ENCODE measurements at places on chromosomes 2 and 18. TPM values are rescaled to one million over a fixed set of nuclear protein-coding genes. Genes with fewer than 3 reads are reported as not detected.

FHOD3 gene
- 0.14 TPM for total RNA-seq

DNA sequence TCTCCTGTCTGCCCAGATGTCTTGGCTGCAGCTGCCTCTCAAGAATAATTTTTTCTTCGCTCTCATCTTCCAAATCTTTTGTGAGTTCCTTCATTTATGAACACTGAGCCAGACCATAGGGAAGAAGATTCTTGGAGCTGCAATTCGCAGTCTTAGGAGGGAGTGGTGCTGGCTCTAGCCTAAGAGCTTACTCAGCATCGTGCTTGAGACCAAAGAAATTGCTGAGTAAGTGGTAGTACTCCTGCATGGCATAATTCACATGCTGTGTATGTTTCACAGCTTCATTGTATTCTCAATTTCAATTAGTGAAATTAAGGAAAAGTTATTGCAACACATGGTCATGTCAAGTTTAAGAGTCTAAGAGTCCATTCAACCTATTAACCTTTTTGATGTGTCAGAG is 771.7 kb downstream of the ADCYAP1 start:
- DNase-seq: no peak

DNA sequence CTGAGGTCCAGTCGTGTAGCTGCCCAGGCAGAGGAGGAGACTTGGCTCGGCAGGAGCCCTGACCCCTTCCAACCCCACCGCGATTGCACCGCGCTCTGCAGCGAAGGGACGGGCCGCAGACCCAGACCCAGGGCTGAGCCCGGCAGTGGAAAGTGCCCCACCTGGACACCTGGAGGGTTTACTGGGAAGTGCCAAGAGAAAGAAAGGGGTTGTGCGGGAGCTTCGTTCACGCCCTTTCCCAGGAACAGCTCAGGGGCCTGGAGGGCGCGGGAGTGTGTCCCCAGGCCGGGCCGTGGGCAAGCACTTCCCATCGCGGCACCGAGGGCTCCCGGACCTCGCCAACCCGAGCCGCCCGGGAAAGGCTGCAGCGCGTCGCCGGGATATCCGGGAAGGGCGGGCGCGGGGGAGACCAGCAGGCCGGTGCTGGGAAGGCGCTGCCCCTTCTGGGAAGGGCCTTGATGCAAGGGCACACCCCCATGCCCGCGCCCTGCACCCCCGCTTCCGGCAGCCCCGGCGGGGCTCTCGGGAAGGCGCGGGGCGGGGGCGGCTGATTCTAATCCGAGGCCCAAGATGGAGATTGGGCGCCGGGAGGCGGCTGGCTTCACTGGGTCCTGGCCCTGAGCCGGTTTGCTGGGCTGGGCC is 36.1 kb upstream of the MRPL33 start:
- peak; percentile 62 for DNase-seq

DNA sequence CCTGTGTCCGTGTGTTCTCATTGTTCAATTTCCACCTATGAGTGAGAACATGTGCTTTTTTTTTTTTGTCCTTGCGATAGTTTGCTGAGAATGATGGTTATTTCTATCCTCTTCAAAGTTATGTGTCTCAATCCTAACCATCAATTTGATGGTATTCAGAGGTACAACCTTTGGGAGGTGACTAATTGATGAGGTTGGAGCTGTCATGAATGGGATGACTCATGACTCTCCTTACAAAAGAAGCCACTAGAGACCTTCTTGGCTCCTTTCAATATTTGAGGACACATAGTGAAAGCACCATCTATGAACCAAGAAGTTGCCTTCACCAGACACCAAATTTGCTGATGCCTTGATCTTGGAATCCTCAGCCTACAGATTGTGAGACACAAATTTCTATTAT is 677.1 kb upstream of the DDX18 start:
- no peak for DNase-seq

GALNT5 gene
- total RNA-seq: 0.09 TPM

HNMT gene
- total RNA-seq: 1.4 TPM

DNA sequence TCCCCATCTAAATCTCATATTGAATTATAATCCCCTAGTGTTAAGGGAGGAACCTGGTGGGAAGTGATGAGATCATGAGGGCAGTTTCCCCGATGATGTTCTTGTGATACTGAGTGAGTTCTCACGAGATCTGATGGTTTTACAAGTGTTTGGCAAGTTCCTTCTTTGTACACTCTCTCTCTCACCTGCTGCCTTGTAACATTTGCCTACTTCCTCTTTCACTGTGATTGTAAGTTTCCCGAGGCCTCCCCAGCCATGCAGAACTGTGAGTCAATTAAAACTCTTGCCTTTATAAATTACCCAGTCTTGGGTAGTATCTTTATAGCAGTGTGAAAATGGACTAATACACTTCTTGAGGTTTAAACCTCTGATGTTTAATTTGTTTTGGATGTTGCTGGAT is 177.5 kb downstream of the CD8B2 start:
- DNase-seq: no peak

GRCh38 chr2:5119046-5119445 is 573.1 kb upstream of the SOX11 start:
- no peak for DNase-seq

- no peak for DNase-seq
Observed at GRCh38 chr2:232028631-232029030, 67.1 kb downstream of the DIS3L2 start.

CYP27C1 gene
- total RNA-seq: not detected

GRCh38 chr2:32168513-32168912 is 2.8 kb downstream of the SLC30A6 start:
- no peak for DNase-seq

GRCh38 chr2:213932-214693 is 49.7 kb downstream of the SH3YL1 start:
- no peak for DNase-seq

DNA sequence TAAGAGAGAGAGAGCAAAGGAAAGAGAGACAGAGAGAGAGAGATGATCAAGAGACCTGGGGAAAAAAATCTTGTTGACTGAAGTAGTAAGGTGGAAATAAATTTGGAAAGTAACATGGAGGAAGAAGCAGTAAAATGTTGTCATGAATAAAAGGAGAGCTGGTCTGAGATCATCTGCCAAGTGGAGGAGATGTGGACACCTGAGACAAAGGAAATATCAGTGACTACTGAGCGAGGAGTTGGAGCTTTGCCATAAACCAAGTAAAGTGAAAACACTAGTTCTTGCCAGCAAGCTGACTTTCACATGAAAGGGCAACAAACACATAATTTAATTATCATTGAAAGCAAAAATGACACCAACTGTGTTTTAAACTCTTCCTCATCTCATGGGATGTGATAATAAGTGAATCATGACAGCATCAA is 49.0 kb upstream of the DSG1 start:
- DNase-seq: peak; percentile 32

WDR33 gene
- total RNA-seq: 54.9 TPM

DNA sequence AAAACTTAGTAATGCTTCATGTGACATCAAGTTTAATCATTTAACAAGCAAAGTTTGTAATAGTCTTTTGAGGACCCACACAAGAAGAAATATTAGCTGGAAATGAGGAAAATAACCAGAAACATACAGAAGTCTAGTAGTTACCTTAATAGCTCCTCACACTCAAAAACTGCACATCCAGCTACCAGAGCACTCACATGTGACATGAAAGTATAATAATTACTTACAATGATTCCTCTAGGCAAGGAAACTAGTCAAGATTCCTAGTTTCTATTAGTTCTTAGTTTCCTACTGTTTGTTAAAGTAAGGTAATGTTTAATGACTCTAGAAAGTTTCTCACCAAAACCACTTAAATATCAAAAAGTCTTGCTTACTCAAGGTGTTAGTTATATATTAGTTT is 335.8 kb downstream of the RAD51AP2 start:
- DNase-seq: no peak

CCDC85A gene
- total RNA-seq: 21.4 TPM

DNA sequence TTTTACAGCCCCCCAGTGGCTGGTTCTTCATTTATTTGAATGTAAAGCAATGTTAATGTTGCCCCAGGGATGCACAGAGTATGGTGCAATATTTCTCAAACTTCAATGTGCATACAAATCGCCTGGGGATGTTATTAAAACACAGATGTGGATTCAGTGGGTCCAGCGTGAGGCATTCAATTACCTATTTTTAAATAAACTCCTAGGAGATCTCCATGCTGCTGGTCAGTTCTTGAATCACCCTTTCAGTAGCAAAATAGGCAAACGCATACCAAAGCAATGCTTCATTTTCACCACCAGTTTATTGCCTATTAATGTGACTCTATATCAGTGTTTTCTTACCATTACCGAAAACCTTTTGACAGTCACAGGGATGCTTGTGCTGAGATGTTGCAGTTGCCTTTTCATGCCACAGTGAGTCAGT is 530.7 kb downstream of the CBLN2 start:
- no peak for DNase-seq

- no peak for DNase-seq
Observed at GRCh38 chr2:230657462-230657861, 55.2 kb upstream of the CAB39 start.

GRCh38 chr2:191066197-191066918 is 52.4 kb upstream of the STAT1 start:
- DNase-seq: no peak

Measured in dermis blood vessel endothelial cell (primary cell).